Cerebellar nuclear complex (tissue), 1 donor: ENCODE measurements at places on chromosomes 7 and 10.

- DNase-seq, result no peak
Measured at GRCh38 chr7:90604383-90604782, 8.3 kb downstream of the CDK14 start.

DNA sequence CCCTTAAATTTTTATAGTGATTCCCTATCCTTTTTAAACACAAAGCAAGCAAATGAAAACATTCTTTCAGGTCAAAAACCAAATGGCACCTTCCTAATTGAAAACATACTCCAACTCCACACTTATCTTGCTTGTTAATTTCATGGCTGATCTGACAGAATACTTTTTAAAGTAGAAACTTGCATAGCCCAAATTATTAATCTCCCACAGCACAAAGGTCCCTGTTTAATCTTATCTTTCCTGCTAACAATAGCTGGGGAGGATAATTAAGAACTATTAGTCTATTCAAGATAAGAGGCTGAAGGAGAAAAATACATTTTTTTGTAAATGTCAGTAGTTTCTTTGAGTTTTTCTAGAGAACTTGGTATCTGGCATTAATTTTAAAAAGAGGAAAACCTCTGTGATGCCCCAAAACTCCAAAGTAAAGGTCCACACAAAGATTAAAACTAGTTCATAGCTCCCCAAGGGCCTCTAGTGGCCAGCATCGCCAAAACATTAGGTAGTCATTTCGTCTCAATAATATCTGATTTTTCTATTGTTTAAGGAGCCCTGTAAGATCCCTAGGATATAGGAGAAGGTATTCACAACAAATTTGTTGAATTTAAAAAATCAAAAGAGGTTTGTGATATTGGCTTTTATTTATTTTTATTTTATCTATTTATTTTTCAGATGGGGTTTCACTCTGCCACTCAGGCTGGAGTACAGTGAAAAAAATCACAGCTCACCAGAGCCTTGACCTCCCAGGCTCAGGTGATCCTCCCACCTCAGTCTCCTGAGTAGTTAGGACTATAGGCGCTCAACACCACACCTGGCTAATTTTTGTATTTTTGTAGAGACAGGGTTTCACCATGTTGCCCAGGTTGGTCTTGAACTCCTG lies 14.7 kb downstream of the CDNF start:
- no peak for DNase-seq

DNA sequence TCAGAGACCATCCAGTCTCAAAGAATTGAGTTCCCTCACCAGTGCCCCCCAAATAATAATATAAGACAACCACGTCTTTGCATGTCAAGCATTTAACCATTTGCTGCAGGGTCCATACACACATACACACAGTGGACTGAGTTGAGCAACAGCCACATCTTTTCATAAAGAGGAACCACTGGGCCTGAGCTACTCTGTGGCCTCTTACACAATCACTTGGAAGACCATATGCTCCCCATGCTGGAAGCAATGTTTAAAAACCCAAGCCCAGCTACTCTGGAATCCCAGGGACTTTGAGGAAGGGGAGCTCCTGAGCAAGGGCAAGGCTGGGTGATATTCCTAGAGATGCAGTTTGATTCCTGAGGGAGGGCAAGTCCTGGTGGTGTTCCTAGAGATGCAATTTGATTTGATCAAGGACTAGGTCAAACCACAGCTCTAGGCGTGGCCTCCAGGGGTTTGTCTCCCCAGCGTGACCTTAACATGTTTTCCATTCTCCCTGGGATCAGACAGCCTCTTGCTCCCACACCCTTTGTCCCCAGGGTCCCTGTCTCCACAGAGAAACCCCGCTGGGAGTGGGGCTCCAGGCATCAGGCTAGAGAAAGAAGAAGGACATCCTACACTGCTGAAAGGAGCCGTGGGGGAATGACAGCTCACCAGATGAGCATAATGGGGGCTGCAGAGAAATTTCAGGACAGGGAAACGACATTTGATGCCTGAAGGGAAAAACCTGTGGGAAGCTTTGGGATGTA lies 376.2 kb upstream of the MGMT start:
- DNase-seq, result no peak

DNA sequence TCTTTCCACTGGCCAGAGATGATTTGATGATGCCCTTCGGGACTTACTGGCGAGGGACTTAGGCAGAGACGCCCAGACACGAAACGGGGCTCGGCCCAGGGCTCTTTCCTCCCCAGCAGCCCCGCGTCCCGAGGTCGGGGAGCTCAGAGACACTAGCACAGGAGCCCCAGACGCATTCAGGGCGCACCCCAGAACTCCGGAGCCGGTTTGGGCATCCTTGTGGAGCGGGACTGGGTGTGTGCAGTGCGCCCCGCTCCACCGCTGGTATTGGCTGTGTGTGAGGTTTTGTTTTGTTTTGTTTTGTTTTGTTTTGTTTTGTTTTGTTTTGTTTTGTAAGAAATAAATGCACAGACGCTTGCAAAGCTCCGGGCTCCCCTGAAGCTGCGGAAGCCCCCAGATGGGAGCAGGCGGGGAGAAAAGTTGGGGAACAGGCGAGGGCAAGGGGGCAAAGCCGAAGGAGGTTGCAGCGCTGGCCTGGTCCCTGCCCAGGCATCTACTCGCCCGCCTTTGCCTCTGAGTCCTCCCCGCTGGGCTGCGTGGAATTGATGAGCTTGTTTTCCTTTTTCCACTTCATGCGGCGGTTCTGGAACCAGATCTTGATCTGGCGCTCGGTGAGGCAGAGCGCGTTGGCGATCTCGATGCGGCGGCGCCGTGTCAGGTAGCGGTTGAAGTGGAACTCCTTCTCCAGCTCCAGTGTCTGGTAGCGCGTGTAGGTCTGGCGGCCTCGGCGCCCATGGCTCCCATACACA lies 1.9 kb upstream of the HOXA5 start:
- DNase-seq, result no peak

DNA sequence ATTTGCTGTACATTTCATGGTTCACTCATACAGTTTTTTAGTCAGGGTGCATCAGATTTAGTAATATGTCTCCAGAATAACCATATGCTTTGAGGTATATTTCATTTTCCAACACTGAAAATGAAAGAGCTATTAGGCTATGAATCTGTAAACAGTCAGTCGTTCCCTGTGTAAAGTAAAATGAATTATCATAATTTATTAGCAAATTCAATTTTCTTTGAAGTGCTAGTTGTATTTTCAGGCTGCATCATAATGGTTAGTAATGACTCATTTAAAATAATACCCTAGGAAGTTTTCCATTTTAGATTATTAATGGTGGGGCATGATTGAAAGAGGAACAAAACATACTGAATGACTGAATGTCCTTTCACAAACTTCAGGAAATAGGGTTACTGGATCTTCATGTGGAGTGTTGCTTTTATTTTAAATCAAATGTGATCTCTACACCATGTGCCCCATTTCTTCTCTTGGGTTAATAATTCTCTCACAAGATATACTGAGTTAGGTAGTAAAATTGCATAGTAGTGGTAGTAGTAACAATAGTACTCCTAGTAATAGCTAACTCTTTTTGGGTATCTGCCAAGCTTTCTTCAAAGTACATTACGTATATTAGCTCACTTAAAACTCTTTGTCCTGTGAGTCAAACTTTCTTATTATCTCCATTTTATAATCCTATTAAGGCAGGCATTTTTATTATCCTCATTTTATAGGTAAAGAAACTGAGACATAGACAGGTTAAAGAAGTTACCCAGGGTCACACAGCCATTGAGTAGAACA lies 476.5 kb downstream of the SUGCT start:
- no peak for DNase-seq
